ENCODE measurements at places on chromosomes 11 and 22. TPM values are rescaled to one million over a fixed set of nuclear protein-coding genes. Genes with fewer than 3 reads are reported as not detected.

Gene MS4A12
- total RNA-seq: not detected

Gene DNAJC24
- total RNA-seq: 8.3 TPM

Gene BTG4
- not detected for total RNA-seq

Gene HYOU1
- 188 TPM for total RNA-seq

Gene LMO2
- total RNA-seq: 53.1 TPM

Gene BACE1
- 13.0 TPM for total RNA-seq

Gene PGR
- under 0.01 TPM for total RNA-seq

Gene KCNJ5
- total RNA-seq: 0.16 TPM

Gene CRYBB1
- not detected for total RNA-seq

Gene APOA1
- total RNA-seq: not detected

Gene RBMXL2
- not detected for total RNA-seq

Gene EMID1
- total RNA-seq: 3.5 TPM

Gene GP1BB
- 0.65 TPM for total RNA-seq

Gene MS4A6E
- not detected for total RNA-seq

Gene UBQLNL
- total RNA-seq: not detected

Gene CALCA
- not detected for total RNA-seq

Gene C11orf86
- total RNA-seq: not detected
